DMS79 treated with DMSO at 0.1 percent for 48 hours (cell line): ENCODE measurements at places on chromosomes 13 and 19.

DNA sequence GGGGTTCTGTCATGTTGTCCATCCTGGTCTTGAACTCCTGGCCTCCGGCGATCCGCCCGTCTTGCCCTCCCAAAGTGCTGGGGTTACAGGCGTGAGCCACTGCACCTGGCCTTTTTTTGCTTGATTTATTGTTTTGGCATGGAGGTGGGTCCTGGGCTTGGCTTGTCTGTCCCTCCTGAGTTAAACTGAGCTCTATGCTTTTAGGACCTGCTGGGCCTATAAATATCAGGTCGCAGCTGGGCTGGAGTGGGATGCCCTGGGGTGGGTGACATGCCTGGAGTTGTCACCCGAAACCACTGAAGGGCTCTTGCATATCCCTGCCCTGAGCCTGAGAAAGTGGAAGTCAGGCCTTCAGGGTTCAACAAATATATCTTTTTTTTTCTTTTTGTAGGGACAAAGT, 5.5 kb downstream of the ARRDC5 start:
- DNase-seq = peak; percentile 3

- peak; percentile 56 for DNase-seq
Measured at GRCh38 chr19:57103573-57104277, 16.1 kb upstream of the USP29 start.

DNA sequence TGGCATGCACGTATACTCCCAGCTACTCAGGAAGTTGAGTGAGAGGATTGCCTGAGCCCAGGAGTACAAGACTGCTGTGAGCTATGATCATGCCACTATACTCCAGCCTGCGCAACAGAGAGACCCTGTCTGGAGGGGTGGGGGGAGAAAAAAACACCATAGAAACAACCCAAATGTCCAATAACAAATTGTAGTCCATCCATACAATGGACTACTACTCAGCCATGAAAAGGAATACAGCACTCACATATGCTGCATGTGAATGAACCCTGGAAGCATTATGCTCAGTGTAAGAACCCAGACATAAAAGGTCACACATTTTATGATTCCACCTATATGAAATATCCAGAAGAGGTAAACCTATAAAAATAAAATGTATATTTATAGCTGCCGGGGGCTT, 42.3 kb downstream of the CD320 start:
- DNase-seq = no peak

DNA sequence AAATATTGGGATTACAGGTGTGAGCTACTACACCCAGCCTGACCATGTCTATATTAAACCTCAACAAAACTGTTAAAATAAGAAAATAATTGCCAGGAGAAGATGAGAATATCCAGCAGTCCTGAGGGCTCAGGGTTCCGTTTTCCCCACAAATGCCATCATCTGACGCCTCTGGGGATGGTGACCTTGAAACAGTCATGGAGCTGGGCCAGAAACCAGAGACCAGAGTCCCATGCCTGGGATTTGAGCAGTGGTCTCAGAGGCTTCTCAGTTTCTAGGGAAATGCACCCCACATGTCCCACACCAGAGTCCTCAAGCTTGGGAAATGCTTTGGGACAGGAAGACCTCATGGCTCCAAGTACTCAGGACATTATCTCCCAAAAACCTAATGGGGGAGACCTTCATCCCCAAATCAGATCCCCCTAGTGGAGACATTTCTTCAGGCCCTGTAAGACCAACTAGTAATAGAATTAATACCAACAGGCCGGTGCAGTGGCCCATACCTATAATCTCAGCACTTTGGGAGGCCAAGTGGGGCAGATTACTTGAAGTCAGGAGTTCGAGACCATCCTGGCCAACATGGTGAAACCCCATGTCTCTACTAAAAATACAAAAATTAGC, 2.9 kb upstream of the MAP1S start:
- no peak for DNase-seq

DNA sequence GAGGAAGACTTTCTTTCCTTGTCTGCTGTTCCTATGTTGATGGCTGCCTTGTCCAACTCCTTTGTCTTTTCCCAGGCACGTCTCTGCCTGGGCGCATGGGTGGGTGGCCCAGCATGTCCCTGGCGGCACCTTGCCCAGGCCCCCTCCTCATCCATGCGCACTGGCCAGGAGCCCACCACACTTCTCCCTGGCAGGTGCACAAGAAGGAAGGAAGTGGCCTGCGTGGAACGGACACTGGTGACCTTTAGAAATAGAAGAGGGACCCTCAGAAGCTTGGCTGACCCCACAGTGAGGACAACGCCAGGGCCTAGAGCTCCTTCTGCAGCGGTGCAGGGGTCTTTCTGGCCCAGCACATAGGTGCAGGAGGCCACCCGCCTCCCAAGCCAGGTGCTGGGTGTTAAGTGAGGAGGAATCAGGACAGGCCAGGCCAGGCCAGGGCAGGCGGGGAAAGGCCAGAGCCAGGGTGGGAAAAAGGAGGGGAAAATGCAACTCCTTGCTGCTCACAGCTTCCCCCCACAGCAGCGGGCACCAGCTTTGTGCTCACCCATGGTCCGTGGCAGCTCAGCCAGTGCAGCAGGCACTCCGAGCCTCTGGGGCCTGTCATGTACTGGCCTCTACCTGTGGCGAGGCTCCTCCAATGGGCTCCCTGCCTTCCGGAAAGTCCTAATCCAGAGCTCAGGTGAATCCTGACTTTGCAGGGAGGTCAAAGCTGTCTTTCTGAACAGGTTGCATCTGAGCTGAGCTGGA, 104.0 kb downstream of the SOX1 start:
- DNase-seq = no peak

DNA sequence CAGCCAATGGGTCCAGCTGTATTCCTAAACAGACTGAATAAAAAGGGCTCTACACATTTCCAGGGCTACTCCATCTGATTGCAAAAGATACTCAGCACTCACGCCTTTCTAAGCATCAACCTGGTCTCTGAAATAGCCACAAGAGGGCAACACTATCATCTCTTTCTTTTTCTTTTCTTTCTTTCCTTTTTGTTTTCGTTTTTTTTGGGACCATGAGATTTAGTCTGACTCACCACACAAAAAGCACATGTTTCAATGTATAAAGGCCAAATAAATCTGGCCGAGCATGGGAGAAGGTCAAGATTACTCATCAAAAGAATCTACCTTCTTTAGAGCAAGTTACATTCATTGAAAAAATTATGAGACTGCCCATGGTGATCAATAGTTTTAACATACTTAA, 805.6 kb upstream of the ARGLU1 start:
- peak; percentile 30 for DNase-seq

DNA sequence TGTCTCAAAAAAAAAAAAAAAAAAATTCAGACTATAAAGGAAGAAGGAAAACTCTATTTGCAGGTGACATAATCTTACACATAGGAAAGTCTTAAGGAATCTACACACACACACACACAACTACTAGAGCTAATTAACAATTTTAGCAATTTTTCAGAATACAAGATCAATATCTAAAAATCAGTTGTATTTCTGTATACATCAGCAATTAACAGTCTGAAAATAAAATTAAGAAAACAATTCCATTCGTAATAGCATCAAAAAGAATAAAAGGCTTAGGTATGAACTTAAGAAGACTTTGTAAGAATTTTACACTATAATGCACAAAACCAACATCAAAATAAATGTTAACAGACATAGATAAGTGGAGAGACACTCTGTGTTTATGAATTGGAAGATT, 15.6 kb upstream of the CALM3 start:
- no peak for DNase-seq

GRCh38 chr13:74920920-74921319, 561.0 kb downstream of the TBC1D4 start:
- DNase-seq = no peak

DNA sequence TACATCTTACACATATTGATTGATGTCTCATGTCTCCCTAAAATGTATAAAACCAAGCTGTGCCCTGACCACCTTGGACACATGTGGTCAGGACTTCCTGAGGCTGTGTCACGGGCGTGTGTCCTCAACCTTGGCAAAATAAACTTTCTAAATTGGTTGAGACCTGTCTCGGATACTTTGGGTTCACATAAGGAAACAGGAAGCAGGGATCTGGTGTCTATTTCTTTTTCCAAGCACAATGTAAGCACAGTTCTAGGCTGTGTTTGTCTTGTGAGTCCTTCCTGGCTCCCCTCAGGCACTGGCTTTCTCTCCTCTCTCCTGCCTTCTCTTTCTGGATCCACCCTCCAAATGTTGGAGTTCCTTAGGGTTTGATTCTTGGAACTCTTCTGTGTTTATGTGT, 27.6 kb upstream of the TPT1 start:
- DNase-seq = no peak

DNA sequence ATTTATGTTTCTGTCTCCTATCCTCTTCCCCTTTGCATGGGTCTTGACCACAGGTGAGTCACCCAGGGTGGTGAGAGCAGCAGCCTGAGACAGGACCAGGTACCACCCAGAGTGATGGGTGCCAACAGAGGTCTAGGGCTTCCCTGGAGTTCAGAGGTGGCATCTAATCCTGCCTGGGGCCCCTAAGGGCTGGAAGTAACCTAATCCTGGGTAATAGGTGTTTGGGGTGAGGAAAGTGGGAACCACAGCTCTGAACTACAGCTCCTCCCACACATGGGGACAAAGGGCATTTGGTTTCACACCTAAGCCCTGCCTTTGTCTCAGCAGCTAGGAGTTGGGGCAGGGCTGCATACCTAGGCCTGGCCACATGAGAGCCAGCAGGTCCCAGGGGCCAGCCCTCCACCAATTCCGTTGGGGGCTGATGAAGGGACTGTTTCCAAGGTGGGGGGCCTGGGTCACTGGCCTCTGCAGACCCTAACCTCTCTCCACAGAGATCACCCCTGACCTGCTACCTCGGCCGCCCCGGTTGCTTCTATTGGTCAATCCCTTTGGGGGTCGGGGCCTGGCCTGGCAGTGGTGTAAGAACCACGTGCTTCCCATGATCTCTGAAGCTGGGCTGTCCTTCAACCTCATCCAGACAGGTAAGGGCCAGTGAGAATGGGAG, 8.0 kb downstream of the SPHK2 start:
- DNase-seq = no peak

- no peak for DNase-seq
Measured at GRCh38 chr19:33344573-33344925, 29.0 kb upstream of the CEBPG start.

GRCh38 chr19:1773184-1773583, 19.9 kb downstream of the ONECUT3 start:
- no peak for DNase-seq

GRCh38 chr13:66113882-66114526, 1116.1 kb downstream of the PCDH9 start:
- DNase-seq = no peak

- DNase-seq = no peak
Measured at GRCh38 chr13:34751044-34751443, 191.0 kb upstream of the NBEA start.

DNA sequence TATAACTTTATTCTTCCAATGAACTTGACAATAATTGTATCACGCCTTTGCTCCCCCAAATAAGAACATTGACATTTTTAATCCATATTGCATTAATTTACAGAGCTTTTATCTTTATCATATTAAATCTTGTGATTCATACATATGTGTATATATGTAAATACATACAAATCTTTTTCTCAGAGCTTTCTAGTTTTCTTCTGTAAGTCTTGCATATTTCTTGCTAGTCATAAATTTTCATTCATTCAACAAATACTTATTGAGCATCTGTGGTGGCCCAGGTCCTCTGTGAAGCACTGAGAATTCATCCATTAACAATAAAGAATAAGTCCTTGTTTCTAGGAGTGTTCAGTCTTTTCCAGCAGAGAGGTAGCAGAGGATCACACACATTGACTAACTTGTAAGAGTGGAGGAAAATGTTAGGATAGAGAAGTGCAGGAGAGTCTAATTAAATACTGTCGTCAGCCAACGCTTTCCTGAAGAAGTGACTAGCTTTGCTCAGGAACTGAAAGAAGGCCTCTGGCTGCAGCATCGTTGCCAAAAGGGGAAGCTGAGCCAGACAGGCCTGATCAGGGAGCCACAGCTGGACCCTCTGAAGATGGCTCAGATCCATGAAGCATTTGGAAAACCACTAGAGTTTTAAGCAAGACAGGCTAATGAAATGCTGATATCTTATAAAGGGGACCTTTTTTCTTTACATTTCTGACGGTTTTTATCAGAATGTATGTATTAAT, 38.6 kb upstream of the LAMP1 start:
- no peak for DNase-seq

DNA sequence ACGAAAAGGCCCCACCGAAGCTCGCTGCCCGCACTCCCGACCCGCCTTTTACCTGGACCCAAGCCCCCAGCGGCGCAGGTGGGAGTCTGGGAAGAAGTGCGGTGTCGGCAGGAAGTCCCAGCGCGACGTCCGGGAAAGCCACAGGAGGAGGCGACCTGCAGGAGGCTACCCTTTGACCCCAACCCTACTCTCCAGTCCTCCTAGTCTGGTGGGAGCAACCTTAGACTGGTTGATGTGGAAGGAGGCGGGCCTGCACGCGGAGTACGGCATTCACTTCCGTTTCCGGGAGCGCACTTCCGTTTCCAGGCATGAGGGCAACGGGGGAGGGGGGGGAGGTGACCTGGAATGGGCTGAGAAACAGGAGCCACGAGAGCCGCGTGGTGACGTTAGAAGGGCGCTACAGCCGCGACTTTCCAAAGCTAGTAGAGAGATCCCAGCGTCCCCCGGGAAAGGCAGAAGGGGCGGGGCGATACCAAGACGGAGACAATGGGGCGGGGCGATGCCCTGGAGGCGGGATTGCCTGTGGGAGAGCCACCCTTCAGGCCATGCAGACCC, 28.5 kb downstream of the ZNF266 start:
- DNase-seq = no peak

GRCh38 chr13:27005976-27006518, 165.6 kb downstream of the USP12 start:
- no peak for DNase-seq

DNA sequence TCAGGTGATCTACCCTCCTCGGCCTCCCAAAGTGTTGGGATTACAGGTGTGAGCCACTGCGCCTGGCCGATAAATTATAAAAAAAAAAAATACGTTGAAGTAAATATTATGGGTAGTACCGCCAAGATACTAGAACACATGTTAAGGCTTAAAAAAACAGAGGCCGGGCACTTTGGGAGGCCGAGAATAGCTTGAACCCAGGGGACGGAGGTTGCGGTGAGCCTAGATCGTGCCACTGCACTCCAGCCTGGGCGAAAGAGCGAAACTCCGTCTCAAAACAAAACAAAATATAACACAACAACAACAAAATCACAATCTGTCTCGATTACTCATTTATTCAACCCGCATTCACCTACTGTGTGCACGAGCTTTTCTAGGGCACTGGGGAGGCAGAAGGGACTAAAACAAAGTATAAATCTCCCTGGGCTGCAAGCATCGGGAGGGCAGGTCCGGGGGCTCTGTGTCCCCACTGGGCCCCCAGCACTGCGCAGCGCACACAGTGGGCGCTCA, 1.3 kb upstream of the BICRA start:
- no peak for DNase-seq

DNA sequence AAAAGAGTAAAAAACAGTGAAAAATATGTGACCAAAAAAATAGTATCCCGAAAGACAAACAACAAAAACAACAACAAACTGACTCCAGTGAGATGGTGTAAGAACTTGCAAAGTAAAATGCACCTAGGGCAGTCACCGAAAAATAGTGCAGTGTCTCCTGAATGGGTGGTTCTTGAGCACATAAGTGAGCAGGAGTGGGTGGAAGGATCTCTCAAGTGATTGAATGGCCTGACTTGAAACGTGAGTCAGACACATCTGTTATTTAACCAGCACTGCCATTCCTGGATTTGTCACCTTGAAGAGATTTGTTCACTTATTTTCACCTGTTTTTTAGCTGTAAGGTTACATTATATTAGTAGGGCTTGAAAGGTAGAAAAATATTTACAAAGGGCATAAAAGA, 3.5 kb downstream of the ZNF738 start:
- no peak for DNase-seq
